Omental fat pad (tissue), 4 donors: ENCODE measurements at places on chromosomes 1 and 21. TPM values are rescaled to one million over a fixed set of nuclear protein-coding genes. Genes with fewer than 3 reads are reported as not detected.
A peak's percentile ranks its signal among the peaks of the same experiment; 100 is the strongest.

CCDC185 gene
- total RNA-seq = not detected

DNA sequence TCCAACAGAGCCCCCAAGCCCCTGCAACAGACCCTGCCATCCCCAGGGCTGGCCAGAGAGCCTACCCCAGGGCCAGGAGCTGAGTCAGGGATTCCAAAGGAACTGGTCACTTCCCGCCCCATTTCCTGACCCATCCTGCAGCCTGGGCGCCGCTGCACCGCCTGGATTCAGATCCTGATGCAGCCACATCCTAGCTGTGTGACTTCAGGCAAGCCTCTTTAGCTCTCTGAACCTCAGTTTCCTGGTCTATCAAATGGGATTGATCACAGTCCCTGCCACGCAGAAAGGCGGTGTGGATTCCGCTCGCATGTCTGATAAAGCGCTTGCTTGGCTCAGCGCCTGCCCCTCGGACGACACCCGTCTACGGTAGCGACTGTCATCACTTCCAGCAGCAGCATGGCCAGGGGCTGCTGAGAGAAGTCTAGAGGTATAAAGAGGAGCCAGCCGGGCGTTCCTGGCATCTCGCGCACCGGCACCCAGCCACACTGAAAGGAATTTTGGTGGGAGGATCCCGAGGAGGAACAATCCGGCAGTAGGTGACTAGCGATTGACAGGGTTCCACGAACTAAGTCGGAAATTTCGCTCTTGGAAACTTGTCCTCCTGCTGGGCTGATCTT, 10.1 kb downstream of the EPHA2 start:
- peak; percentile 42 for DNase-seq

DNA sequence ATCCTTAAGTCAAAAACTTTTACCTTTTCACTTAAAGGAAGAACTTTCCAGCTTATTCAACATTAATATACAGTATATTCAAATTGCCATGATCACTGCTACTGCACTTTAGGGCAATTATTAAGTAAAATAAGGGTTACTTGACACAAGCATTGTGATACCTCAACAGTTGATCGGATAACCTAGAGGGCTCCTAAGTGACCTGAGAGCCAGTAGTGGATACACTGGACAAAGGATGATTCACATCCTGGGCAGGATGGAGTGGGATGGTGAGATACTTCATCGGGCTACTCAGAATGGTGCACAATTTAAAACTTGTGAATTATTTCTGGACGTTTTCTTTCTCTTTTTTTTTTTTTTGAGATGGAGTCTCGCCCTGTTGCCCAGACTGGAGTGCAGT, 54.5 kb upstream of the PPM1J start:
- no peak for DNase-seq

- DNase-seq = no peak
Observed at GRCh38 chr1:181497870-181498269, 14.6 kb downstream of the CACNA1E start.

- no peak for DNase-seq
Observed at GRCh38 chr1:59985911-59986515, 59.4 kb upstream of the CYP2J2 start.

OR10J1 gene
- not detected for total RNA-seq
